Stimulated activated CD4-positive, alpha-beta T cell treated with anti-CD3 and anti-CD28 coated beads, Interleukin-4, amount 100 ng/mL, for 4 hours (primary cell): ENCODE measurements at places on chromosomes 7 and 10.

DNA sequence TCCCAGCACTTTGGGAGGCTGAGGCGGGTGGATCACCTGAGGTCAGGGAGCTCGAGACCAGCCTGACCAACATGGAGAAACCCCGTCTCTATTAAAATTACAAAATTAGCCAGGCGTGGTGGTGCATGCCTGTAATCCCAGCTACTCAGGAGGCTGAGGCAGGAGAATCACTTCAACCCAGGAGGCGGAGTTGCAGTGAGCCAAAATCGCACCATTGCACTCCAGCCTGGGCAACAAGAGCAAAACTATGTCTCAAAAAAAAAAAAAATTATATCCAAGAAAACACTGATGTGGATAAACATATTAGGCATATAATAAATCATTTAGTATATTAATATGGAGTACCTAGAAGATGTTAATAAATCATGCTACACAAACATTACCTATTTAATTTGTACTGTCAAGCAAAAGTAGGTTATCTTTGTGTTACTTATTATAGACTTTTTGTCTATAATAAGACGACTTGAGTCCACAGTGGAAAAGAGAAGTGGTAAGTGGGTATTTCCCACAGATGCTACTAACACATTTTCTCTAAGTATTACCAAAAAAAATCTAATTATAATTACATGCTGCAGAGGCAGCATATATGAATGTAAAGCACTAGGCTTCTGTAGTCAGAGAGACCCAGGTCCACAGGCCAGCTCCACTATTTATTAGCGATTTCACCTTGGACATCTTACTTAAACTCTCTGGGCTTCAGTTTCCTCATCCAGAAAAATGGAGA is 34.5 kb downstream of the DNMBP start:
- no peak for DNase-seq

DNA sequence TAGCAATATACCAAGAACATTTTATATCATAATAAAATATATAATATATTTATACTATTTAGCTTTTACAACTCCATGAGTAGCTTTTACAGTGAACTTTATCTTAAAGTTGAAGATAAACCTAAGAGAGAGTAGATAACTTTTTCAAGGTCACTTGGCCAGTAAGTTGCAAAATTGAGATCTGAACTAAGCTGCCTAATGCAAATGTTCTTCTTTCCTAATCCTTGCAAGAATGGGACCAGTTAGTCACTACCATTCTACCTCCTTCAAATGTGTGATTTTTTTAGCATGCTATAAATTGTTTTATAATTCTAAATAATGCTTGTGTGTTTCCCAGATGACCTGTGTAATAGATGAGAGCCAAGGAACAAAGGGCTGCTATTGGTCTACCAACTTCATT is 47.8 kb downstream of the CH25H start:
- no peak for DNase-seq

GRCh38 chr10:89471110-89471809 is 56.9 kb downstream of the IFIT5 start:
- no peak for DNase-seq

GRCh38 chr10:129938460-129938859 is 25.6 kb downstream of the EBF3 start:
- no peak for DNase-seq

DNA sequence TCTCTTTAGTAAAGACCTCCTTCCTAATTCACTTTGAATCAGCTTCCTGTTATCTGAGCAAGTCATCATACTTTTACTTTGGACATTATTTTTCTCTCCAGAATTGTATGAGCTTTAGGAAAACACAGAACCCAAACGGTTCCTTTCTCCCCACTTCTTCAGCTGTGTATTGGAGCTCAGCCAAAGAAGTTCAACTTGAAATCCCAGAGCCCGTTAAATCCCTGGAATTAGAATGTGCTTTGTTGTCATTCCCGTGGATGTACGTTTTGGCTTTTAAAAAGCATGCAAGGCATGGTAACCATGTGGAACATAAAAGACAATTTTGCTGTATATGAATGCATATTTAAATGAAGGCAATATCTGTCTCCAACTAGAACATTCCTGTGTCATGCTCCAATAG is 46.6 kb downstream of the AGMO start:
- DNase-seq, result no peak

DNA sequence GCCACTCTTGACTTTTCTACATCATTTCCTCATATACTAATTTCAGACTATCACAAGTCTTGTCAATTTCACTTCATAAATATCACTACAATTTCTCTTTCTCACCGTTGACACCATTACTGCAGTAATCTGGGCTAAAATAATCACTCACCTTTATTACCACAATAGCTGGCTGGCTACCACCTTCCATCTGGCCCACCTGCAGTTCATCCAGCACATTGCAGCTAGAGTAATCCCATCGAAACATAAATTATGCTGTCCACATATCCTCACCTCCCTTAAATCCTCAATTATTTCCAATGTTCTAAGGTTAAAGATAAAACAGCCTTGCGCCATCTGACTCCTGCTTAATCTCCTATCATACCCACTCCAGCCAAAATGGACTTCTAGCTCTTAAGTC is 16.0 kb downstream of the DGKB start:
- DNase-seq, result no peak

- DNase-seq, result no peak
Observed at GRCh38 chr10:61024856-61025201, 80.8 kb upstream of the RHOBTB1 start.

DNA sequence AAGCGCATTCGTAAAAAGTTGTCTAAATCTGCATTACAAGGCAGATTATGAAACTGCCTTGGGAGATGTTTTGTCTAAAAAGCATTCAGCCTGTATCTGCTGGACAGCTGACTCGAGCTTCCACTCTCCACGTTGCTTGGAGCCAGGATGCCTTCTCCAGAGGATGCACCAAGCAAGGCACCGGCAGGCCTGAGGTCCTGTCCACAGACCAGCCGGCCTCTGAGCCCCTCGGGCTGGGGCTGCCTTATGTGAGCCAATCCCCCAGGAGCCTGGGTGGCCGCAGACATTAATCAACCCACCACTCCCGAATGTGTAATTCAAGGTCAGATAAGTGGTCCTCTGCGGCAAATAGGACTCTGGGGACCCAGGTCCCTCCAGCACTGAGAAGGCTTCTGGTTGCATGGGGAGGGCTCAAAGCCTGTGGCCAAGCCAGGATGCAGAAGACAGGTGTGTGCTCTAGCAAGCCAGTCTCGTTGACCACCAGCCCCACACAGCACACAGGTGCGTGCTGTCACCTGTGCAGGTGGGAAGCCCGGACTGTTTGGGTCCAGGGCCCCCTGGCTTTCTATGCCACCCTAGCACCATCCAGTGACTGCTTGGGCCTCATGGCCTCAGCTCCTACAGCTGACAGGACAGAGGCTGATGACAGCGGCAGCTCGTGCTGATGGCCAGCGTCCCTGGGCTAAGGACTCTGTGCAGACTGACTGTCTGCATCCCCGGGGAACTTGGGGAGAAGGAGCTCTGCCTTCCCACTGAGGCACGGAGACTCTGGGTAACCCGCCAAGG is 4.8 kb upstream of the RET start:
- no peak for DNase-seq
